ENCODE measurements at places on chromosomes 1 and 21.

DNA sequence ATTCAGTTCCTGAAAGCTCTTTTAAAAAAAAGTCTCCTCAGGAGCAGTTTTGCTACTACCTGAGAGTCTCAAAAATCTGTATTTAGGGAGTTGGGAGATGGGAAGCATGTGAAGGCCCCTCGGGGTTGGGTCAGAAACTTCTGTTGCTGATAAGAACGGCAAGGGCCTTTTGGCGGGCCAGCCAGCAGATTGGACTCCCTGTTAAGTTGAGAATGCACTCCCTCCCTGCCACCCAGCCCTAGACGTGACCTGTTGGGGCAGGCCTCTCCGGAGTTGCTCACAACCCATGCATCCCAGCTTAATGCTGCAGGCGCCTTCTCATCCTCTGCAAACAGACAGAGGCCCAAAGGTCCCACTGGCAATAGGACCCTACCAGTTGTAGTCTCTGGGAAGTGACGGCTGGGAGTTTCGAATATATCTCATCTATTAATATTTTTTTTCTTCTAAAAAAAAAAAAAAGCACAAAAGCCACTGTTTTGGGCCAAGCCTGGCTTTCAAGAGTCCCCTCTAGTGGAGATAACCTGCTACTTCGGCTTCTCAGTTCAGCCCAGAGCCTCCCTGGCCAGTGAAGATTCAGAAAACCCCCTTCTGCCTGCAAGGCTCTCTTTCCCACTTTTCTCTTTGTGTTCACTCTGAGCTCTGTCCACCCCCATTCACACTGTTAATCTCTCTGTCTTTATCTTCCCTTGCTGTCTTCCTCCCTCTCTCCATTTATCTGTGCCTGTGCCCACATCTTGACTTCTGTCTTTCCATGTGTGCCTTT lies 5.3 kb downstream of the PLXNA2 start:
- no peak for DNase-seq

DNA sequence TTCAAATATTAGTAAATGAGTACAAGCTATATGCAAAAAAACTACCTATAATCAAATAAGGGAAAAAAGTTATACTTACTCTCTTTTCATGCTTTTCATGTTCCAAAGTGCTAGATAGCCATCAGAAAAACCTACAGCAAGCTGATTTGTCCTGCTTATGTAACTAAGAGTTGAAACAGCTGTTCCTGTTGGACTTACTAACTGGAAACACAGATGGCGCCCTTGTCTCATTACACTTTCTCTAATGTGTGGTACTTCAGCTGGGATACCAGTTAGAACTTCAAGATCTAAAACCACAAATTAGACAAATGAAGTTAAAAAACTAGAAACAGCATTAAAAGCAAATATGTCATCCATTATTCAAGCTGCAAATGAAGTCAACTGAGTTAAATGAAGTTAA lies 24.3 kb downstream of the AHCTF1 start:
- no peak for DNase-seq

DNA sequence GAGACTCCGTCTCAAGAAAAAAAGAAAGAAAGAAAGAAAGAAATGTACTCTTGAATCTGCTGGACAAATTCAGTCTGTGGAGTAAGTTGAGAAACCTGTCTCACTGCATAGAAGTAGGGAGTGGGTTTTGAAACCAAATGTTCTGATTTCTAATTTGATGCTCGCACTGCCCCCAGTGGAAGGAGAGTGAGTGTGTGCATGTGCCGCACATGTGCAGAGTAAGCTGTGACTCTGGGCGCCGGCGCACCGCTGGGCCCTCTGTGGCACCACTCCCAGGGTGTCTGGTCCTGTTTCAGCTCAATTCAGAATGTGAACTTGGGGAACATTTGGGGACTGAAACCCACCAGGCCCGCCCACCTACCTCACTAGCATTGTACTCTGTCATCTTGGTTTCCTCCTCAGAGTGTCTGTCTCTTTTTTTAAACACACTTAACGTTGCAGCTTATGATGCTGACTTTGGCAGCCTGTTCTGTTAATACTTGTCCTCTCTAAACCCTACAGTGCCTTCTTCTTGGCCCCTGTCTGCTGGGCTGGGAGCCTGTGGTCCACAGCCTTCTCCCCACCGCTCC lies 104.6 kb downstream of the CACNA1E start:
- no peak for DNase-seq

GRCh38 chr21:39006571-39007311 lies 176.5 kb downstream of the PSMG1 start:
- no peak for DNase-seq

GRCh38 chr1:54582566-54583306 lies 34.7 kb downstream of the ACOT11 start:
- DNase-seq, result no peak

Measured in stimulated activated CD4-positive, alpha-beta T cell treated with anti-CD3 and anti-CD28 coated beads, Interleukin-2, amount 100 ng/mL, for 48 hours (primary cell).